AG09319 (cell line): ENCODE measurements at places on chromosomes 12 and 14.

GRCh38 chr12:52210186-52210924 is 18.5 kb upstream of the KRT80 start:
- peak; percentile 44 for DNase-seq

GRCh38 chr12:88241862-88242570 is 99.9 kb downstream of the TMTC3 start:
- DNase-seq: peak; percentile 79

DNA sequence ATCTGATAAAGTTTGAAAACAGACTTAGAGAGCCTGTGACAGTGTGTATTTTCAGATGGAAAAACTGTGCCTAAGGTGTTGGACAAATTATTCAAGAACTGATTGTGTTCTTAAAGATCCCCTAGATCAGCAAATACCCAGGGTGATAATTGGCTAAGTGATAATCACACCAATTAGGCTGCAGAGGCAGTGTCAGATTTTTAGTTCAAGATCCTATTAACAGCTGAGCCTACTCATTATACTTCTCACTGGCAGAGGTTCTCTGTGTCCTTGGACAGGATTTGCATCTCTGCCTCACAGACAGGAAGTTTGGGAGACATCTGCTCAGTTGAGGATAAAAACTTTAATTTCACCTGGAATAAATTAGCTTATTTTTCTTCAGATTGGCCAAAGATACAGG is 4.3 kb upstream of the FGD4 start:
- DNase-seq: no peak

GRCh38 chr12:5094986-5095385 is 51.3 kb downstream of the KCNA5 start:
- no peak for DNase-seq

GRCh38 chr14:99468081-99468480 is 12.6 kb downstream of the SETD3 start:
- DNase-seq: no peak

GRCh38 chr12:76927170-76927784 is 48.5 kb upstream of the CSRP2 start:
- DNase-seq: no peak

GRCh38 chr12:4323396-4323795 is 2.4 kb downstream of the TIGAR start:
- no peak for DNase-seq

DNA sequence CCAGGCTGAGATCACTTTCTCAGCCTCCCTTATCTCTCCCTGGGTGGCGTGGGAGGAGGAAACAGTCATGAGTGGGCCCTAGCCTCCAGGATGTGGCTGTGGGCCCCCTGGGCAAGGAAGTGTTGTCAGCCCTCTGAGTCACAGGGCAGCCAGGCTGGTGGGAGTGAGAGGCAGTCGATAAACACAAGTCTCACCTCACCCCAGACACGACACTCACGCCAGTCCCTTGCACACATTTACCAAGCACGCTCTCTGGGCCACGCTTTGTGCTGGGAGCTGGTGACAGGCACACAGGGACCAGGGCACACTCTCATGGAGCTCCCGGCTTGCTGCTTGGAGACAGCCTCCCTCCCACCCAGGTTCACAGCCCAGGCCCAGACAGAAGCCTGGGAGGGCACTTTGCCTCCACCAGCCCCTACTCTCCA is 1.9 kb upstream of the KRT79 start:
- no peak for DNase-seq

GRCh38 chr14:97777622-97778355 is 980.6 kb downstream of the VRK1 start:
- DNase-seq: no peak

DNA sequence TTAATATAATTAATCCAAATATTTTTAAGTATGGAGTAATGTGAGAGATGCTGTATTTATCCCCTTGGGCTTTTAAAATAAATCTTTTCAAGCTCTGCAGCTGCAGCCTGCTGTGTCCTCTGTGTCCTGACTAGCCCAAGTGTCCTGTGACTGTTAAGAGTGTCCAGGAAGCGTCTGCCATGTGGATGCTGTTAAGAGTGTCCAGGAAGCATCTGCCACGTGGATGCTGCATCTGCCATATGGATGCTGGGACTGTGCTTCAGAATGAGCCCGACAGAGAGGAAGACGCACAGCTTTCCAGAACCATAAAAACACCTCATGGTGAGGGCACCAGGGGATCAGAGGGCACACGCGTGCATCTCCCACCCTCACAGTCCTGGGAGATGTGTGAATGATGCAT is 307.2 kb downstream of the ADGRD1 start:
- DNase-seq: no peak

- DNase-seq: no peak
These were observed 2.2 kb upstream of the KRT80 start for GRCh38 chr12:52193991-52194390.

GRCh38 chr12:100703868-100704267 is 90.7 kb upstream of the ANO4 start:
- no peak for DNase-seq

DNA sequence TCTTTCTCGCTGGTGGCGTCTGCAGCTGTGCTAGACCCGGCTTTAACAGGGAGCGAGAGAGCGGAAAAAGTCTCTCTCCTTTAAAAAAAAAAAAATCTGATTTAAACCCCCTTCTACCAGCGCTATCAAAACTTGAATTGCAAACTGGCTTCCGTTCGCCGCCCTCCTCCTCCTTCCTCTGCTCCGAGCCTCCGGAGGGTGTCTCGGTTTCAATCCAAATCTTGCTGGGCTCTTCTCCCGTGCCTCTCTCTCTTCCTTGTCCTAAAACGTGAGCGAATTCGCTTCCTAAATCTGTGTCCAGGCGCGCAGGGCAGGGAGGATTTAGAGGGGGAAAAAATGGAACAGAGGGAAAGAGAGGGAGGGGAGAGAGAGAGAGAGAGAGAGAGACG is 272 bp downstream of the TBX3 start:
- DNase-seq: no peak

DNA sequence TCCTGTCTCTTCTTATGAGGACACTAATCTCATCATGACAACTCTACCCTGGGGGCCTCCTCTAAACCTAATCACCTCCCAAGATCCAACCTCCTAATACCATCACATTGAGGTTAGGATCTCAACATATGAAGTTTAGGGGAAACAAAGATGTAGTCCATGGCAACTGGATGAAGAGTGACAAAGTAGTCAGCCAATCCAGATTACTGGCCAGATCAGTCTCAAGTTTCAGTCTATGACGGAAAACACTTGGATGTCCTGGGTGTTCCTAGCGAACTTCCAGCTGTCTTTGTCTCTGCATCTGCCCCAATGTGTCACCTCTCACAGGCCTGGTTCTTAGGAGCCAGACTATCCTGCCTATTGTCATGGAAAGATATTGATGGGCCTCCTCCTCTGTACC is 630.8 kb downstream of the AACS start:
- no peak for DNase-seq

GRCh38 chr14:90903101-90903500 is 86.9 kb upstream of the TTC7B start:
- peak; percentile 19 for DNase-seq

GRCh38 chr14:75842551-75842950 is 139.2 kb downstream of the TGFB3 start:
- no peak for DNase-seq

DNA sequence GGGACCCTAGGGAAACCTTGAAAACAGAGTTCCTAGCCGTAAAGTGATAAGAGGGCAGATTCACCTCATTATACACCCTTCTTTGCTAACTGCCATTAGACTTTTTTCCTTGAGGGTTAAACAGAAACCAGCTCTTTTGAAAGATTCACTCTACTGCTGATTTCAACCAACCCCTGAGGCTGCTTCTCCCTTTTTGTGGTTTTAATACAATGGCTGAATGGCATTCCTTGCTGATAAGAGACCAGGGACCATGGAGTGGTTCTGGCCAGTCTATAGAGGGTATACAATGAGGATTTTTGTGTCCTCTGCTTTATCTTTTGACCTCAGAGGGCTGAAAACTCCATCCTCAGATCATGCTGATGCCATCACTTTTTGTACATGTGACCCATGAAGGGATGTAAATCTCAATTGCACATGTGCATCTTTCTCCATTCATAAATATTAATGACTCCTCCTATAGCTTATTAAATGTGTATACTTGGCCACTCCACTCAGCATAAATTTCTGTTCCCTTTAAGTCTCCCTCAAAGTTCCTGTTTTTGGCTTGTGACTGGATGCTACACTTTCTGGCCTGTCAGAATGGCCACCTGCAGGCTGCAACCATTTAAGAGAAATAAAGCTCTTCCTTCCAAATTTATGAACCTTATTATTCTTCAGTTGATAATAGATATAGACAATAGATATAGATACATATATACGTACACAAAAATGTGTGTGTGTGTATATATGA is 233.8 kb upstream of the SEL1L start:
- no peak for DNase-seq

- no peak for DNase-seq
These were observed 4.0 kb upstream of the NOVA1 start for GRCh38 chr14:26601856-26602255.

- no peak for DNase-seq
These were observed 126.5 kb downstream of the NCOR2 start for GRCh38 chr12:124440841-124441381.

DNA sequence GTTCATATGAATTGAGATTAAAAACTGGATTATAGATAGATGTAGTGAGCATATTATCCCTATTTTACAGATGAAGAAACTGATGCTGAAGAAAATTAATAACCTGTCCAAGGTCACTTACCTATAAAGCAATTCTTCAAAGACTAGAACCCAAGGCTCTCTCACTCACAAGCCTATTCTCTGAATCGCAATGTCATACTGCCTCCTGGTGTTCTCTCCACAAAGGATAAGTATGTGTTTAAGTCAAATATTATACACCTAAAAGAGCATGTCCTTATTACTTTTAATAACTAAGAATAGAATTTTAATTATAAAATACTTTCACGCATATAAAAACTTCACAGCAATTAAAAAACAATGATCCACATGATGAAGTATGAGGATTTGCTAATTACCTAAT is 721.3 kb upstream of the USP15 start:
- DNase-seq: no peak

DNA sequence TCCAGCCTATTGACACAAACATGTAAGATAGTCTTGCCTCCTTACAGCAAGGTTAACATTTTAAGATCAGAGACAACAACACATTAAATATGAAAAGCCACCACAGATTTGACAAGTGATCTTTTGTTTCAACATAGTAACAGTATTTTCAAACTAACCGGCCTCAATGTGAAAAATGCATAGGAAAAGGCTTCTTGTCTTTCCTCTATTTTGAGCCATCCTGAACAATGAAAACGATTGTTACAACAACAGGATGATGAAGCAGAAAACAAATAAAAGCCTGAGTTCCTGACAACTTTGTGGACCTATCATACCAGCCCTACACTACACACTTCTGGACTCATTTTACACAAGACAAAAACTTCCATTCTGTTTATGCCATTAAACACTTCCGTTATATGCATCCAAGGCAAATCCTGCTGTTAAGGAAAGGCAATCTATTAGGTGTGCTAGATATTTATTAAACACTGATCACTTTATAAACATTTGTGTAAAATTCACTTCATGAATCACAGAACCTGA is 37.3 kb downstream of the BAZ1A start:
- DNase-seq: no peak

GRCh38 chr14:65062096-65063075 is 39.9 kb downstream of the MAX start:
- DNase-seq: no peak

DNA sequence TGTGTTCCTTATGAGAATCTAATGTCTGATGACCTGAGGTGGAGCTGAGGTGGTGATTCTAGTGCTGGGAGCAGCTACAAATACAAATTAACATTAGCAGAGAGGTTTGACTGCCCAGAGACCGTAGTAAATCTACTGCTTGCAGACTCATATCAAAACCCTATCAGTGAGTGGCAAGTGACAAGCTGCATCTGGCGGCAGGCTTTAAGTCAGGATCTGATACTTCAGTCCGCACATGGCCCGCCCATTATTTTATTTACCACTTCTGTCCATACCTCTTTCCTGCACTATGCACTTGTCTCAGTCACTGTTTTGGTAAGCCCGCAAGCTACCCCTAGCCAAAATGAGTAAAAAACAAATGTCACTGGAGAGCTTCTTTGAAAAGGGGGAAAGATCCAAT is 11.4 kb downstream of the CEP128 start:
- DNase-seq: no peak
